Astrocyte (in vitro differentiated cells and primary cell): ENCODE measurements at places on chromosomes 12 and 14. TPM values are rescaled to one million over a fixed set of nuclear protein-coding genes. Genes with fewer than 3 reads are reported as not detected.

The CCDC196 gene
- not detected in 2 replicates for total RNA-seq

The TUBA1B gene
- 811 and 939 TPM in 2 replicates for total RNA-seq

The LRP1-AS gene
- total RNA-seq = not detected in 2 replicates

The SLC17A8 gene
- total RNA-seq = not detected in 2 replicates

The OXA1L gene
- 81.2 and 82.8 TPM in 2 replicates for total RNA-seq

The DAO gene
- total RNA-seq = not detected in 2 replicates

The TEX52 gene
- not detected in 2 replicates for total RNA-seq

The STYK1 gene
- 1.6 and 2.9 TPM in 2 replicates for total RNA-seq

The RHEBL1 gene
- 1.3 and 1.9 TPM in 2 replicates for total RNA-seq

The OR5AU1 gene
- total RNA-seq = not detected in 2 replicates

The ALDH1L2 gene
- total RNA-seq = 69.2 and 91.6 TPM in 2 replicates

- DNase-seq = no peak
These were observed 21.0 kb downstream of the AKT1 start for GRCh38 chr14:104774453-104775072.

- DNase-seq = no peak
These were observed 82.1 kb downstream of the WSCD2 start for GRCh38 chr12:108211157-108211556.

GRCh38 chr14:93974299-93974698, 2.1 kb downstream of the ASB2 start:
- DNase-seq = no peak

GRCh38 chr12:754851-755562, 2.6 kb downstream of the WNK1 start:
- peak; percentile 51 for DNase-seq

- no peak for DNase-seq
These were observed 13.4 kb downstream of the CDK17 start for GRCh38 chr12:96386794-96387193.

- DNase-seq = peak; percentile 56
These were observed 2.0 kb downstream of the PTHLH start for GRCh38 chr12:27970401-27971120.

GRCh38 chr14:94494085-94494484, 15.2 kb downstream of the SERPINA12 start:
- no peak for DNase-seq

- DNase-seq = peak; percentile 32
These were observed 257.4 kb upstream of the TMTC1 start for GRCh38 chr12:30041096-30041495.

DNA sequence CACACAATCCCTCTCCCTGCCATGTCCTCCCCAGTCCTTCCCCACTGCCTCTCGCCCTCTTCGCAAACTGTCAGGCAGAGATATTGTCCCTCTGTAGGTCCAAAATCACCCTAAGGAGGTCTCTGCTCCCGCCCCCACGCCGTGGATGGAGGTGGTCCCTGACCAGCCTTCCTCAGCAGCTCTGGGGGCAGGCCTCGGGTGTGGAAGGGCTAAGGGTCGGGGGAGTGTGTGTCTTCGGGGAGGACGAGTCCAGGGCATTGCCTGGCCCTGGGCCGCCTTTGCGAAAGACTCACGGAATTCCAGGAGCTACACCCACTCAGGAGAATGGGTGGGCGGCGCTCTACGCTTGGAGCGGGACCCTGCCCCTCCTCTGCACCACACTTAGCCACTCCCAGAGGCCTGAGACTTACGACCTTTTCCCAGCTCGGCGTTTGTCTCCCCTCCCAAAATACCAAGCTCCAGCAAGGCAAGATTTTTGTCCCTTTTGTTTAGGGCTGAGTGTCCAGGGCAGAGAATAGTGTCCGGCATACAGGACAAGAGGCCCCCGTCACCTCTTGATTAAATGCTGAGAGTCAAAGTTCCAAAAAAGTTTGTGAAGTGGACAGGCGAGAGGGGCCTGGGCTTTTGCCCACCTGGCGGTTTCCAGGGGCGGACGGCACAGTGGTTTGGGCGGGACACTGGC, 881 bp downstream of the PYGL start:
- peak; percentile 52 for DNase-seq

- no peak for DNase-seq
These were observed 208.9 kb upstream of the MYL2 start for GRCh38 chr12:111129149-111129767.

- DNase-seq = peak; percentile 22
These were observed 154.9 kb downstream of the ASCL4 start for GRCh38 chr12:107929436-107929835.

DNA sequence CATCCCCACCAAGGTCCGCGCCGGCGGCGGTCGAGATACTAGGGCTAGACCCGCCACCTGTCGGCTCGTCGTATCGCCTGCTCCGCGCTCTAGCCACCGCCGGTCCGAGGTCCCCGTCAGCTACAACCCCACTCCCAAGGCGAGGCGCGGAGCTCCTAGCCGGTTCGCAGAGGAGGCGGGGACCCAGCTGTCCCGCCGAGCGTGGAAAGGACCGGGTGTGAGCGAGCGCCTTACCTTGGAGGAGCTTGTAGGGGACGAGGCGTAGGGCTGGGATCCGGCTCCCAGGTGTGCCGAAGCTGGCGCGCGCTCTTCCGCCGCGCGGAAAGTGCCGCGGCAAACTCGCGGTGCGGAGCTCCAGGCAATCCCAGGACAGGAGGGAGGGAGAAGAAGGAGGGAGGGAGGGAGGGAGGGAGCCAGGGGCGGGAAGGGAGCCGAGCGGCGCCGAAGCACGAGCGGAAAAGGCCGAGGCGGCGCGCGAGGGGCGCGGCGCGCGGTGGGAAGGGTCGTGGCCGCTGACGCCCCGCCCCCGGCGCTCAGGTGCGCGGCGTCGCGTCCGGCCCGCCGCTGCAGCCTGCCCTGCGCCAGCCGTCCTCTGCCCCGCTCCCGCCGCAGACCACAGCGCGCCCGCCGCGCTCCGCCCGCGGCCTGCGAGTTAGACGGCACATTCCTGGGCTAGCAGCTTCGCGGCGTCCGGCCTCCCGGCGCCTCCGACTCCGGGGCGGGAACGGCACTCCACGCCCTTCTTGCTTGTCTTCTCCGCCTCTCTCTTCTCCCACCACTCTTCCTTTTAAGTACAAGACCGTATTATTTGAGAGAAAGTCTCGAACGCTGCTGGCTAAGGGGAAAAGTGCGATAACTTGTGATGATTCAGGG, at the start of gene PAWR:
Gene PAWR, minus strand, starts transcription at position 327 of the 873 bp plus-strand sequence. CDS start 720 bp downstream, outside the sequence.
- DNase-seq = peak; percentile 95

DNA sequence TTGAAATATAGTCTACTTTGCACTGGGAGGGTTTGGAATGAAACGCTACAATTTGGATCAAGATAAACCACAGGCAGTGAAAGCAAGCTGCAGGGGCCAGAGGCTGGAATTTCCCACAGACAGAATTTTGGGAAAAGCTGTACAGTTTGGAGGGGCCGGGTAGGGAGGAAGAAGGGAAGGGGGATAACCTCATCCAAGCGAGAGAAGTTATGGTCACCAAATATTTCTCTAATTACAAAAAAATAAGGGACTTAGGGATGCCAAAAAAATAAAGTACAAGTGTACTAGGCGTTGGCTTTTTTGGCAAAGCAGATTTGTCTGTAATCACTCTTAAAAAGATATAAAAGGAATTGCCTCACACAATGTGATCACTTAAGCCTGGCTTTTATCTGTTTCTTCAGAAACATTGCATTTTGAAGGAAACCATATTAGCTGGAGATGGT, 31.2 kb upstream of the ADGRD1 start:
- no peak for DNase-seq

- no peak for DNase-seq
These were observed 356.3 kb downstream of the VRK1 start for GRCh38 chr14:97153527-97153926.

DNA sequence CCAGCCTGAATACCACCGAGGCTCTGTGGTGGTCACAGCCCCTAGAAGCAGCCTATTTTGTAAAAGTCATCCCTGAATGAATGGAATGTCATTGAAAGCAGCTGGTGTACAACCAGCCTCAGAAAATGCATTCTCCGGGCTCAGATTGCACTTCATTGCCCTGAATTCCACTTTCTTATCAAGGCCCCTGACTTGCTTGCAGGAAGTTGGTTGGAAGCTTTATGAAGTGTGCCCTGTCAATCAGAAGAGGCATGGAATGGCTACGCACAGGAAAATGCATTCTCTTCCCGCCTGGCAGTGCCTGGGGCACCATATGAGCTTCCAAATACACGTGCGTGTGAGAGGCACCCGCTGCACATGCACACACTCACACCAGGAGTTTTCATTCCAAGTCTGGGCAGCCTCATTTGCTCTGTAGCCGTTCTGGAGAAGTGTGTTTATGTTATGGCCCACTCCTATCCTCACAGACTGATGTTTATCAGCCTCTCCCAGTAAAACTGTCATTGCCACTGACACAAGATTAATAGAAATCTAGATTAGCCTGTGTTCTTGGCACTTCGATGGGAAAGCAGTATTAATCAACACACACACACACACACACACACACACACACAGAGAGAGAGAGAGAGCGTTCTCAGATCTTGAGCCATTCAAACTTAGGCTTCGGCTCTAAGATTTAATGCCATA, 63.9 kb downstream of the NUAK1 start:
- DNase-seq = peak; percentile 90

DNA sequence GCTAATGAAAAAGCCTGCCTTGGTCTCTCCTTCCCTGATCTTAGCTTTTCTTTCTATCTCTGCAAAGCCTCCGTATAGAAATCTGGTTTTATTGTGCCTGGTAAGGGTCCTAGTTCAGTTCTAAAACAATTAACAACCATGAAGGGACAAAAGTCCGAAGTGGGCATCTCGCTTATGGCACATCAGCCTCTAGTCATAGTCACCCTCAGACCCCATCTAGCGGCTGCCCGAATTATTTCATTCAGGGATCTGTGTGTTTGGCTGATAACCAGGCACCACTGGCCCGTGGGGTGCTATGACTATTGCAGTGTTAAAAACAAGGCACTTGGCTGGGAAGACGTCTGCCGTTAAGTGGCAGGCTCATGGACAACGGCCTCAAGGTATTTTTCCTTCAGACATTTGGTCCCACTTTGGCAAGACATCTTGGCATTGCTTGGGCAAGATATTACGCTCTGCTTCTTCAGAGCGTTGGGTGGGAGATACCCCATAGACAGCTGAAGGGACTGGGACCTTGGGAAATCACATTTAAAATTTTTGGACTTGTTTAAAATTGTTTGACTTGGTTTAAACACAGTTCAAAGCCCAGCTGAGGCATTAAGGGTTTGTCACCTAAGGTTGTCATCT, 87.1 kb downstream of the SINHCAF start:
- peak; percentile 45 for DNase-seq

DNA sequence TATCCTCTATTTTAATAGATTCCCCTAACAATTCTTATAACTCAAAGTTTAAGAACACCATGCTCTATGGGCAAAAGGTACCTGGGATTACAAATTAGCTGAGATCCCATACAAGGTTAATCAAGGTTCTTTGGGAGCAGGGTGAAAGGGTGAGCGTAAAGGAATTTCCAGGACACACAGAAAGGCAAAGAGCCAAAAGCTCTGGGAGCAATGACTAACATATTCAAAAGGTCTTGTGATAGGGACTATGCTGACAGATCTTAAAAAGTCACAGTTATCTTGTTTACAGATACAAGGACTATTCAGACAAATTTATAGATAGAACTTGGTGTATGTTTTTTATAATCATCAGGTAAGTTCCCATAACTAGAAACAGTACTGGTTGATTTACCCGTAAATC, 19.5 kb upstream of the PPFIBP1 start:
- no peak for DNase-seq

DNA sequence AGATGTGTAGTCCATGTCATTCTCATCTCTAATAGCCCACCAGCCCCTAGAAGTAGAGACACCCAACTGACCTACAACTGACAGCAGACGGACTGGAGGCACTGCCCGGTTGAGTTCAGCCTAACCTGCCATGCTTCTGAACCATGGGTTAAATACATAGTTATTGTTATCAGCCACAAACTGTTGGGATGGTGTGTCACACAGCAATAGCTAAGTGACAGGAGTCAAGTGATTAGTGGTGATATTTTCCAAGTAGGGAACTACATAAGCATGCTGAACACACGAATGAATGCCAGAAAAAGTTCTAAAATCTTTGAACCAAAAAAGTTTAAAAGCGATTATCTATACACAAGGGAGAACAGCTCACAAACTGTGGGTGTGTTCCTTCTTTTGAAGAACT, 80.1 kb downstream of the SYNE3 start:
- no peak for DNase-seq

- DNase-seq = peak; percentile 76
These were observed 8.3 kb downstream of the COL2A1 start for GRCh38 chr12:47995981-47996401.

DNA sequence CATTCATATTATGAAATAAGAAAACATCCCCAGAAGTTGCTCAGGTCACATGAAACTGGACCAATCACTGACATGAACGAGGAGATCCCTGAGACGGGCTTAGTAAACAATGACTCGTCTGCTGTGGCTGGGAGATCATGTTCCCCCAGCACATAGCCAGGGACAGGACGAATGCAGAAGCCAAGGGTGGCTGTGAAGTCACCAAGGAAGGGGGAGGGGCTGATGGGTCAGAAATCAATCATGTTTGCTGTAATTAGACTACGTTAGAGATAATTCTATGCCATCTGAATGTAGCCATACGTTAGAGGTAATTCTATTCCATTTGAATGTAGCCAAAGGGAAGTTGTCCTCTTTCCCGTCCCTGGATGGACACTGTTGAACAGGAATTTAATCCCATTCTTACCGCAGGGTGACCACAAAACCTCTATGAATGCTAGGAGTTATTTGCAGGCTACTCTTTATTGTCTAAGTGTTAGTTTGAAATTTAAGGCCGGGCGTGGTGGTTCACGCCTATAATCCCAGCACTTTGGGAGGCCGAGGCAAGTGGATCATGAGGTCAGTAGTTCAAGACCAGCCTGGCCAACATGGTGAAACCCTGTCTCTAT, 332.9 kb downstream of the TMEM132D start:
- peak; percentile 2 for DNase-seq
